Activated CD4-positive, CD25-positive, alpha-beta regulatory T cell treated with anti-CD3 and anti-CD28 coated beads, Interleukin-2, amount 50 U/mL, for 24 hours (primary cell): ENCODE measurements at places on chromosomes 4 and X.
A peak's percentile ranks its signal among the peaks of the same experiment; 100 is the strongest.

GRCh38 chr4:88659055-88659889 is 38.4 kb downstream of the NAP1L5 start:
- peak; percentile 70 for ATAC-seq

- ATAC-seq, result no peak
Measured at GRCh38 chrX:141133272-141133671, 43.7 kb downstream of the LDOC1 start.

DNA sequence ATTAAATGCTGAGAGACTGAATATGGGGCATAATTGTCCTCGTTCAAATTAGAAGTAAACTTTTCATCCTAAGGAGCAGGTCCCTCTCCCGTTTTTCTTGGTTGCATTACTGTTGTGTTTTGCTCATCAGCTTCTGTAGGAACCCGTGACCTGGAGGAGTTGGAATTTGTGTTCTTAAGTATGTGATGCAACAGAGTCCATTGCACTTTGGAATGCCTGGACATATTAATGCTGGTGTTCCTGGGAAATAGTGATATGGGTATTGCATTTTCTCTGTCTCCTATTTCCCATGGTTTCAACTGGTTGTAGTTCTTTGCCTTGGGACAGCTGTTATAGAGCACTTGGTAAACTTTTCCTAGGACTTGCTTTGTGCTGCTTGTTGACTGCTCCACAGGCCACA is 417.8 kb upstream of the LCORL start:
- ATAC-seq, result no peak

- ATAC-seq, result no peak
Measured at GRCh38 chrX:106415276-106415895, 196.4 kb upstream of the RADX start.

GRCh38 chr4:87953826-87954225 is 21.7 kb upstream of the SPP1 start:
- ATAC-seq, result no peak

DNA sequence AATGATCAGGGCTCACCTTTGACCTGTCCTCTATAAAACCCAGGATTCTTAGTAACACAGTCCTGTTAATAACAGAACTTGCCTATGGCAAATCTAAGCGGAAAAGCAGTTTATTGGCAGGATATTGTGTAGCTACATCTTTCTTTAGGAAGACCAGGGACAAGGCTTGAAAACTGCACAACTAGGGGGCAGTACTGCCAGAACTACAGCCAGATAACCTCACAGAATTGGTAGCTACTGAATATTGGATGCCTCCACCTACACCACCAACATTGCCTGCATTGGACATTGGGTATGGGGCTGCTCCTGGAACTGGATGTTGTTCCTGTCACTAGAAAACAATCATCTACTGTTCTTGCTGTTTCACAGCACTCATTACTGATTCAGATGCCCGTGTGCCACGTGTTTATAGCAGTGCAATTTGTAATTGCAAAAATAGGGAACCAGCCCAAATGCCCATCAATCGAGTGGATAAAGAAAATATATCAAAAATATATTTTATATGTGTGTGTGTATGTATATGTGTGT is 47.4 kb downstream of the REPS2 start:
- ATAC-seq, result no peak

- ATAC-seq, result no peak
Measured at GRCh38 chr4:149595500-149595899, 220.1 kb downstream of the IQCM start.

- ATAC-seq, result no peak
Measured at GRCh38 chr4:87211249-87211952, 9.0 kb downstream of the KLHL8 start.

DNA sequence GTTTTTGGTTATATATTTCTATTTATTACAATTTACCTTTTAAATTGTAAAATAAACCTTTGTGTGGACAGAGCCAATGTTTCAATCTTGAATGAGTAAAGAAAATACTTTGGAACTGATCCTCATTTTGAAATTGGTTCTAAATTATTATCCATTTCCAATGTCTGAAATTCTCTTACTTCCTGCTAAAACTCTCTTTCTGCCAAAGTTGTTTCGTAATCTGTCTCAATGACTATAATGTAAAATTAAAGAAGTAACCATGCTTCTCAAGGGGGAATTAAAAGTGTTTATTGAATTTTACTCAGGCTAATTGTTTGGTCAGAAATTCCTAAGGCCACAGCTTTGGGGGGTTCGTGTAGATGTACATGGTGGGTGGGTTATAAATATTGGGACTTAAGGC is 34.8 kb downstream of the YIPF6 start:
- no peak for ATAC-seq

DNA sequence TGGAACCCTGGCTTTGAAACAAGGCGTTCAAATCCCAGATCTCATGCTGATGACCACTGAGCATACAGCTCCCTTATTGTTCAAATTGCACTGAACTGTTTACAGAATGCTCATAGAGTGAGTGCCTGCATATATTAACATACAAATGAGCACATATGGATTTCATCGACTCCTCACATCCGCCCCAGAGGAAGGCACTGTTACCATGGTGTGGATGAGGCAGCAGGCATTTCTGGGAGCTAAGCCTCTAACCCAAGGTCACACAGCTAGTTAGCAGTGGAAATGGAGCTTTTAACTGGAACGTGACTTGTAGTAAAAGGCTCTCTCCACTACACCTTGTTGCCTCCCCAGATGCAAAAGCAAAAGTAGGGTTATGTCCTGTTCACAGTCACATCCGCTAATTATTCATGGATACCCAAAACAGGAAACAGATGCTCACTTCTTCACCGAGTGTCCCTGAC is 289.7 kb downstream of the STK32B start:
- ATAC-seq, result no peak

- no peak for ATAC-seq
Measured at GRCh38 chr4:82780752-82781231, 17.8 kb downstream of the SCD5 start.

- no peak for ATAC-seq
Measured at GRCh38 chrX:12741416-12741815, 49.8 kb upstream of the PRPS2 start.

- ATAC-seq, result no peak
Measured at GRCh38 chr4:620201-620600, 5.2 kb upstream of the PDE6B start.

- ATAC-seq, result no peak
Measured at GRCh38 chr4:12022409-12022808, 593.7 kb upstream of the HS3ST1 start.

GRCh38 chr4:8541981-8542715 is 38.0 kb upstream of the GPR78 start:
- no peak for ATAC-seq

DNA sequence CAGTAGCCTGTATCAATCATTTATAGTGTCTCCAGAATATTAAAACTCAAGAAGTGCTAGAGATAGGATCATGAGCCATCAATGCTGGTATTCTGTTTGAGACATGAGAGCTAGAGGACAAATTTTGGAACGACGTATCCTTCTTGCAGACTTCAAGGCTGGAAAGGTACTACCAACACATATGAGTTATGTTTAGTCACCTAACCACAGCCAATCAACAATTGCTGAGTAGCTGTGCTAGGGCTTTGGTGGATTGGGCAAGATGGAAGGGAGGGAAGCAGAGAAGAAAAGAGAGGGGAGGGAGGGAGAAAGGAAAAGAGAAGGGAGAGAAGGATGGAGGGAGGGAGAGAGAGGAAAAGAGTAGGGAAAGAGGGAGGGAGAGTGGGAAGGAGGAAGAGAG is 21.6 kb upstream of the RAI2 start:
- ATAC-seq, result no peak

- ATAC-seq, result no peak
Measured at GRCh38 chr4:125620066-125620860, 305.5 kb downstream of the FAT4 start.

- no peak for ATAC-seq
Measured at GRCh38 chr4:138910195-138910913, 105.2 kb upstream of the NOCT start.

DNA sequence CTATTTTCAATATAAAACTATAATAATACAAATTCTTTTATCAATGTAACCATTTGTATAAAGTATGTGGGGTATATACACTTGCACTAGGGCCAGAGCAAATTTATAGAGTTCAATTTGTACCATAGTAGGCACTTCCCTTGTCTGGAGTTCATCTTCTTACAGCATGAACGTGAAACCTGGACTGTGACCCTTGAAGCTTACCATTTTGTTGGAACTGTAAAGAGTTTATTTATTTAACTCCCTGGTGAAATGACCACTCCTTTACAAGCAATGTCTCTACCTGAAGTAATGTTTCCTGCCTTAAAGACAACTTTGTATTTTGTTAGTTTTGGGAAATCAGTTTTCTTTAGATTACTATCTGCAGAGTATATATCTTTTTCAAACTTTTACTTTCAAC is 188.2 kb downstream of the ARAP2 start:
- no peak for ATAC-seq

DNA sequence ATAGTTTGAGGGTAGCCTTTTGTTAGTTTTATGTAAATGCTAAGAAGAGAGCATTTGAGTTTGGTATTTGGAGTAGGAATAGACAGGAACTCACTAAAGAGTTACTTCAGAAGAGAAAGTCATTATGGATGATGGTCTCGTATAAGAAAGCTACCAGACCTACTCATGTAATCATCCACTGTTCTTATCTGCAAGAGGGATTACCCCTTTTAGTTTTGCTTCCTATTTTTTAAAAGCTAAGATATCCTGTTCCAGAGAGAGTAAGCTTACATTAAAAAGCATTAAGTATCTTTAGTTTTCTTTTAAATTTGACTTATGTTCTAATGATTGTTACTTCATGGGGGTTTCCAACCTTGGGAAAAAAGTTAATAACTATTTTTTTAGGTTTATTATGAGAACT is 12.5 kb upstream of the ART3 start:
- ATAC-seq, result no peak

DNA sequence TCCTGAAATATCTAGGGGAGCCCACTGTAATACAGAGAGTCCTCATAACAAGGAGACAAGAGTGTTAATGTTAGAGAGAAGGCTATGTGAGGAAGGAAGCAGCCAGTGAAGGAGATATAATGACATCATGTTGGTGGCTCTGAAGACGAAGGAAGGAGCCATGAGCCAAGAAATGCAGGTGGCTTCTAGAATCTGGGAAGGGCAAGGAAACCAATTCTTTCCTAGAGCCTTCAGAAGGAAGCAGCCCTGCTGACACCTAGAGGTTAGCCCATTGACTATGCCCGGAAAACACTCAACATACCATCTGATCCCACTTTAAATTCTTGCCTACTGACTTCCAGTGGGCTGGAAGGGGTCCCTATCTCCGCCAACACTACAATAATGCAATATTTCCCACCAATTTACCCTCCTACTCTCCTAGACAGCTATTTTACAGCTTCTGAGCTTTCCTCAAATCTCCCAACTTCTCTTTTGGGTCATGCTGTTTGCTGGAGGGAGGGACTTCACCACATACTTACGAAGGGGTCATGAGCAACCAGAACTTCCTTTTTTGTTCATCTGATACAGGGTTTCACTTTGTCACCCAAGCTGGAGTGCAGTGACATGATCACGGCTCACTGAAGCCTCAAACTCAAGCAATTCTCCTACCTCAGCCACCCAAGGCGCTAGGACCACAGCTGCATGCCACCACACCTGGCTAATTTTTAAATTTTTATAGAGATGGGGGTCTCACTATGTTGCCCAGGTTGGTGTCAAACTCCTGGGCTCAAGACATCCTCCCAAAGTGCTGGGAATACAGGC is 25.2 kb upstream of the G3BP2 start:
- ATAC-seq, result peak; percentile 69

DNA sequence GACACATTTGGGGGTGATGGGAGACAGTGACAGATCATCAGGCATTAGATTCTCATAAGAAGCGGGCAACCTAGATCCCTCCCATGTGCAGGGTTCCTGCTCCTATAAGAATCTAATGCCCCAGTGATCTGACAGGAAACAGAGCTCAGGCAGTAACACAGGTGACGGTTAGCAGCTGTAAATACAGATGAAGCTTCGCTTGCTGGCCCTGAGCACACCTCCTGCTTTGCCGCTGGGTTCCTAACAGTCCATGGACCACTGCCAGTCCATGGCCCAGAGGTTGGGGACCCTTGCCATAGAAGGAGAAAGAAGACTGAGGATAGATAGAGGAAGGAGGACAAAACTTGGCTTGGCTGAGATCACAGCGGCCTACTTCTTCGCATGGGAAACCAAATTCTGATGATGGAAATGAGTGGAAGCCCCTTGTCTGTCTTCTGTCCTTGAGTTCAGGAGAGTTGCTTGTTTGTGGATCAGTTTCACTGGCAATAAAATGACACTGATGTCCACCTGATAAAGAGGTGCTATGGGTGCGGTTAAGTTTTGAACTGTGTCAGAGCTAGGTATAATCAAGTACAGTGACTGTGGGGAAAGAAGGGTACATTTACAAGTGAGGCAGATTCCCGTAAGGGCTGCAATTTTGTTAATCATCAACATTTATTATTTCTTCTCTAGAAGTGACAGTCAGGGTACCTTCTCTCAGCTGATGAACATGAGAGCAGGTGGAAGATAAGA is 1.7 kb upstream of the TIFA start:
- peak; percentile 35 for ATAC-seq

GRCh38 chrX:63503541-63503940 is 152.4 kb upstream of the SPIN4 start:
- no peak for ATAC-seq

DNA sequence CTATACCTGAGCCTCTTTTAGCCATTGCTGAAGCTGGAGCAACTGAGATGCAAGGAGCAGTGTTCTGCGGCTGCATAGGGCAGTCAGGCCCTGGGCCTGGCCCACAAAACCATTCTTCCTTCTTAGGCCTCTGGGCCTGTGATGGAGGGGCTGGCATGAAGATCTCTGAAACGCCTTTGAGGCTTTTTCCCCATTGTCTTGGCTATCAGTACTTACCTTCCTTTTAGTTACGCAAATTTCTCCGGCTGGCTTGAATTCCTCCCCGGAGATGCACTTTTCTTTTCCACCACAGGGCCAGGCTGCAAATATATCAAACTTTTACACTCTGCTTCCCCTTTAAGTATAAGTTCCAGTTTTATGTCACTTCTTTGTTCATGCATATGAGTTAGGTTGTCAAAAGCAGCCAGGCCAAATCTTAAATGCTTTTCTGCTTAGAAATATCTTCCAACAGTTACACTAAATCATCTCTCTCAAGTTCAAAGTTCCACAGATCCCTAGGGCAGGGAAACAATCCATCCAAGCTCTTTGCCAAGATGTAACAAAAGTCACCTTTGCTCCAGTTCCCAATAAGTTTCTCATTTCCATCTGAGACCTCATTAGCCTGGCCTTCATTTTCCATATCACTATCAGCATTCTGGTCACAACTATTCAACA is 194.4 kb upstream of the PCDH7 start:
- no peak for ATAC-seq

GRCh38 chrX:56728321-56728720 is 722 bp upstream of the NBDY start:
- ATAC-seq, result no peak

DNA sequence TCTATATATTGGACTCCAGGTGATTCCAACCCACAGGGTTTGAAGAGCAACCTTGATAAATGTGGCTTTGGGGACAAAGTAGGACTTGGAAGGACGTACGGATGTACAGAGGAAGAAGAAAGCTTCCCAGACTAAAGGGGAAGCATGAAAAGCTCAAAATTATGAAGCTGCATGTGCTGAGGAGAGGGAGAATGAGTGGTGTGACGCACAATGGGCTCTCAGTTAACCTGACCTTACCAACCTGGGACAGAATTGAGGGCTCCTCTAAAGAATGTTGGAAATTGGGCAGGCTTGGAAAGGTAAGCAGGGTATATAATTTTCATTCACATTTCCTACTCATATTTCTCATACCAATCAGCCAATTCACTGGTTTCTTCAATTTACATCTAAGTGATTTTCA is 10.5 kb upstream of the TIGD2 start:
- no peak for ATAC-seq

GRCh38 chrX:102627640-102628039 is 23.6 kb upstream of the GPRASP1 start:
- ATAC-seq, result no peak
